ENCODE measurements at places on chromosomes 1 and 21. TPM values are rescaled to one million over a fixed set of nuclear protein-coding genes. Genes with fewer than 3 reads are reported as not detected.

DNA sequence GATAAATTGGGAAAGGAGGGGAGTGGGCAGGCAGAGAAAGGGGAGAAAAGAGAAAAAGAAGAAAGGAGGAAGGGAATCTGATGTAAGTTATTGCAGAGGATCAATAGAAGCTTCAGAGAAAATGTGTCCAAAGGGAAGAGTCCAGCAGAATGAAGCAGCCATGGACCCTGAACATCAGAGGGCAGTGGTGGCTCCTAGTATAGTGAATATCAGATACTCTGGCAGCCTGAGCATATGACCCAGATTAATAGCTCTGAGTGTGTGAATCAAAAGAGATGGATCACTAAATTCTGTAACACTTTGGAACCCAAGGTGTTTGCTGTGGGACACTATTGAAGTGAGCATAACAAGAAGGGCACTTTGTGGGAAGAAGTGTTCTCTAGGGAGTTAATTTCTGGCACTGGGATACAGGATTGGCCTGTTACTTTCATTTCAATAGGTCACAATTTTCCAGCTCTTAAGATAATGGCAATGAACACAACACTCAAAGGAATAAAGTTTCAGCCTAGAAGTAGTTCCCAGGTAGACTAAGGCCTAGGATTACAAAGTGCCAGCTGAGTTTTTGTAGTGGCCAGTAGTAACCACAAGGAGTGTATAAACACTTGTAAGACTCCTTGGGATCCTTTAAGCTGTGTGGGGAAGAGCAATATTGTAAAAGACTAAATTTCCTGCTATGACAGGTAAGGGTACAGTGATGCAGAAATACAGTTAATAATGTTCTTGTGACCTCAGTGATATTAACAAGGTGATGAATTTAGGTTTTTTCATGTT, 164.5 kb upstream of the BEND5 start:
- DNase-seq, result no peak

DNA sequence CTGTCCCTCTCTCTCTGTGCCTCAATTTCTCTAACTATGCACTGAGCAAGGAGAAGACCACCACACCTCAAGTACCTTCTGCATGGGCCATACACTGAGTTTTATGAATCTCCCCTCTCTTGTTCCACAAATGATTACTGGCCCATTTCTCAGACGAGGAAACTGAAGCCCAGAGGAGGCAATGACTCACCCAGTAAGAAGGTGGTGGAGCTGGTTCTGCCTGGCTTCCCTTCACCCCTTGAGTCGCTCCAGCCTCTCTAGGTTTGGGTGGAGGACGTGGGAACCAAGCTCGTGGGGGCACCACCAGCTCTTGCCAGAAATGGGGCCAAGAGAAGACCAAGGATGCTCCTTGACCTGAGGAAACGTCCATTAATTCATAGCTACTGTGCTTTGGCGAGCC, 21.3 kb upstream of the RUNX3 start:
- no peak for DNase-seq

Gene GUCA2A
- total RNA-seq, result not detected

Gene C1orf185
- total RNA-seq, result not detected

- no peak for DNase-seq
Observed at GRCh38 chr21:34262469-34262845, 101.3 kb upstream of the KCNE2 start.

GRCh38 chr1:119146466-119146865, 6.0 kb upstream of the WARS2 start:
- no peak for DNase-seq

DNA sequence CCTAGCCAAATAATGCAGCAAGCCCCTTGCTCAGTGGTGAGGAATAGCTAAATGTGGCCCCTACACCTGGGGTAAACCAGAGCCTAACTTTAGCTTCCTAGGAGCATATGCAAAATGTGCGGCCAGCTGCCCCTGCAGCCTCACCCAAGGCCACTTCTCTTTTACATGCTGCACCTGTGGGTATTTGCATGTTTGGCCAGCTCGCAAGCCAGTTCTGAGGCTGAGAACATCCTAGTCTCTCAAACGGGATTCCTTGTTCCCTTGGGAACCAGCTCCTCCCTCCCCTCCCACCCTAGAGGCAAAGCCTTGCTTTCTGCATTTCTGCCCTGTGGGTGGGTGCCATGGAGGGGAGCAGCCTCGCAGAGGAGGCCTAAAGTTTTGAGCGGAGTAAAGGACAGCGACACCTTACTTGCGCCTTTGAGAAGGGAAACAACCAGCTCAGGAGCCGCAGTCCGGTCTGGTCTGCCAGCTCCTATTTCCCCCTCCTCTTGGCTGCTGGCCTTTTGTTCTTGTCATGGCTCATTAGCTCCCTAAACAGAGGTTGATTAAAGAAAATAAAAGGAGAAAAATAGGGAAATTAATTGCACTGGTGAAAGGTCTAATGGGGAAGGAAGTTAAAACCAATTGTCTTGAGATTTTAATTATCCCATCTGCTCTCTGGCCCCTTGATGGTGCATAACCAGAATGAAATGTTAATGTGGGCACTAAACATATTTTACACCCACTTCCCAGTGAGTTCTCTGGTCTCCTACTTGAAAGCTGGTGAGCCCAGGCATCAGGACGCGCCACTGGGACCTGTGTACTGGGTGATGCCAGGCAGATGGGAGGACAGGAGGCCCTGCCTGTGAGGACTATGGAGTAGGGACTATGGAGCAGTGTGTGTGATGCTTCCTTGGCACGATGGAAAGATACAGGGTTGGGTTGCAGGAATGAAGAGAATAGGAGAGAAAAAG, 68.7 kb downstream of the TEX35 start:
- DNase-seq, result no peak

Gene AHDC1
- total RNA-seq, result 10.8 TPM

GRCh38 chr1:185054365-185055060, 9.2 kb downstream of the RNF2 start:
- no peak for DNase-seq

DNA sequence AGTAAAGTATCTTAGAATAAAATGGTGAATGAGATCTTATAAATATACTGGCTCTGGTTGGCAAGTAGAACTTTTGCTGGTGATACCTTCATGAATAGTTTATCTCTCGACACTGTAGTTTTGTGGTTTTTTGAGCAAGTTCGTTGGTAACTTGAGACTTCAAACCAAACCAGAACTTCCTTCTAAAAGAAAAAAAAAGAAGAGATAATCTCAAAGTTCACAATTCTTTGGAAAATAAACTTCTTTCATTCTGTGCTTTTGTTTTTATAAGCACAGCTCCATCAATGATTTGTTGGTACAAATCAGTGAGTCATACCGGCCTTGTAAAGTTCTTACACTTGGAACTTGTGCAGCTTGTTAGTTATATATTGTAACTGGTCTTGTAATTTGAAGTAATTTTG, 2.3 kb downstream of the HIPK1 start:
- DNase-seq, result no peak

DNA sequence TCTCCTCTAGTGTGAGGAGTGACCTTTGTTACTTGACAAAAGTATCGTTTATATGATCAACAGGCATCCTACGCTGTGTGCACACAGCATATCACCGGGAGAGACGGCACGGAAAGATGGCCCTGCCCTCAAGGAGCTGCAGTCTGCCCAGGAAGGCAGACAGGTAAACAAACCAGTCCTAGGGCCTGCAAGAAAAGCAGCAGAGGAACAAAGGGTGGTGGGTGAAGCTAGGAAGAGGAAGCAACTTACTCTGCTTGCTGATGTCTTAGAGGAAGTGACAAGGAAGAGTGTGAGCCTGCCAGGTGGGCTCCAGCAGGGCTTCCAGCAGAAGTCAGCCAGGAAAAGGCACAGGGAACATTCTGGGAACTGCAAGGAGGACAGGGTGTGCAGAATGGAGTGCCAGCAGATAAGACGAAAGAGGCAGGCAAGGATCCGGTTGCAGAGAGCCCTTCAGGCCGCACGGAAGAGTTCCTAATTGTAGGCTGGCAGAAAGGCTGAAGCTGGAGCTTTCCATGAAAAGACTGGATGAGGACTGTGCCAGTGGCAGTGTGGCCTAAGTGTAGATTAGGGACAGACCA, 106.7 kb downstream of the SLC45A1 start:
- DNase-seq, result no peak

DNA sequence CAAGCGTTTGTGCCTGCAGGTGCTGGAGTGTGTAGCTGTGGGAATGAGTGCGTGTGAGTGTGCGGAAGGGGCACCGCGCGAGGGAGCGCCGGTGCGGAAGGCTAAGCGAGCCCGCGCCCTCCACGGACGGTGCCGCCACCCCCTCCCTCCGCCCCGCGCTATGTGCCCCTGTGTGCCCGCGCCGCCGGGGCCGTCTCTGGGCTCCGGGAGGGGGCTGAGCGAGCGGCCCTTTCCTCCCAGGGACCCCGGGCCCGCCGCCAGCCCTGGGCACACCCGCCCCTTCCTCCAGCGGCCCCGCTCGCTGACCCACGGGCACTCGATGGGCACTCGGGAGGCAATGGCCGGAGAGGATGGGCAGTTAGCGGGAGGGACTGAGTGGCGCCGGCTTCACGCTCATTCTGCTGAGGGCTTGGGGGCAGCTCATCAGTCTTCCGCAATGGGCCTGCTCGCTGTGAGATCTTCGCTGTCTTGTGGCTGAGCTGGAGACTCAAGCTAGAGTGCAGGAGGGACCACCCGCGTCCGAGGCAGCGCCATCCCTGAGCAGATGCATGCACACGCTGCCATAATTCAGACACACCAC, 8.6 kb upstream of the ADGRB2 start:
- DNase-seq, result no peak

- no peak for DNase-seq
Observed at GRCh38 chr21:21213297-21213696, 215.1 kb downstream of the NCAM2 start.

GRCh38 chr1:102099916-102100315, 103.2 kb upstream of the OLFM3 start:
- DNase-seq, result peak; percentile 40

Gene PRAMEF18
- not detected for total RNA-seq

DNA sequence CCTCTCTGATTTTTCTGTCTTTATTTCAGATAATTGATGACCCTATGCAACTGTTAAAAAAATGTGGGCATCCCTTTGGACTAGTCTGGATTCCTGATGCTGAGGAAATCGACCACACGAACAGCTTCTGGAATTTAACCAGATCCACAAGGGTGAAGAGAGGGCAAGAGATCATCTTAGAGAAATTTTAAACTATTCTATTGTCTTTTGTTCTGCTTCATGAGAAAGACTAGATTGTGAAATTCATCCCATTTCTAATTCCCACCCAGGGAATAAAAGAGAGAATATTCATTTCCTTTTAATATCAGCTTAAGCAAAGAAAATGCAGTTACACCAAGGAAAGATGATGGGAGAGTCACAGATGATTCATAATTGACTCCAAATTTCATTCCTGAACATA, 71.8 kb downstream of the DUSP10 start:
- no peak for DNase-seq

Gene TSPEAR
- total RNA-seq, result not detected

- DNase-seq, result no peak
Observed at GRCh38 chr1:41629141-41629540, 144.7 kb upstream of the EDN2 start.

DNA sequence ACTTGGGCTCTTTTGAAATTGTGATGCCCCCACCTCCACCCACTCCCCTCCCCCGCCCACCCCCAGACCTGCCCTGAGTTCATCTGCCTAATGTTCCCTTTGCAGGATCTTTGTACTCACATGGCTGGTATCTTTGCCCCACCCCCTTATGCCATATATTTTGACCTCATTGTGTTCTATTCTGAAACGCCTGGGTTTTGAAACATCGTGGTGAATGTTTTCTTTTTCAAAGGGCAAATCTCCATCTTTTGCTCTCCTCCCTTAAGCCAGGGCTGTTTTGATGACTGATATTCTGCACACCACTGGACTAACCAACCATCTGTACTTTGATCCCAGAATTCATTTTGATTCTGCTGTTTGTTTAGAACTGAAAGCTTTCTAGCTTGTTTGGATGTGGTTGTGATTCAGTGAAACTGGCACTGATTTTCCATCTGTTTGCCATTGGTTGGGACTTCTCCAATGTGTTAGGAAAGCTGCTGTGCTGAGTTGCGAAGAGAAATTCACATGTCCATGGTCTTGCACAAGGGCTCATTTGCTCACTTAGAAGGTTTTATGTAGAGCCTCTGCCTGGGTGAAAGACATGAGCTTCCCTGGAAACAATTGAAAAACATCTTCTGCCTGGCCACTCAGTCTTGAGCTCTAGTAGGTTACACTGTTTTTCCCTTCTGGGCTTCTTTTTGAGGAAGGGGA, 16.5 kb downstream of the SMAP2 start:
- DNase-seq, result peak; percentile 22

- no peak for DNase-seq
Observed at GRCh38 chr21:40788635-40789034, 58.3 kb downstream of the DSCAM start.

- no peak for DNase-seq
Observed at GRCh38 chr1:200670242-200671118, 773 bp upstream of the DDX59 start.

GRCh38 chr1:100995198-100995988, 30.2 kb downstream of the DPH5 start:
- DNase-seq, result no peak

Gene AIRE
- not detected for total RNA-seq

- no peak for DNase-seq
Observed at GRCh38 chr1:196214866-196215265, 393.4 kb downstream of the KCNT2 start.

Gene CD5L
- total RNA-seq, result not detected

DNA sequence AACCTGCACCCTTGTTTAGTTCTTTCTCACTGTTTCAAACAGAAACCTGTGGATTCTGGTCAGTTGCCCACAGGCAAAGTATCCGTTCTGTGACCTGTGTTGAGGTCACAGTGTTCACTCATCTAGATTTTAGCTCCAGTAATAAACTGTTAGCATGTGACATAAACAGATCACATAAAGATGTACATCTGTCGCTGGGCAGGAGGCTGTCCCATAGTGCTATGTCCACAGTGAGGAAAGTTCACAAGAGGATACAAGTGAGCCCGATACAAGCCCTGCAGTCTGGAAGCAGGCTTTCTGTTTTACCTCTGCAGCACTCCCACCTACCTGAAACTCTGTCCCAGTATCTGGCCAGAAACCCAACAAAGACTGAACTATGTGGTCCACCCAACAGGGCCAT, 28.4 kb downstream of the LMX1A start:
- DNase-seq, result no peak

DNA sequence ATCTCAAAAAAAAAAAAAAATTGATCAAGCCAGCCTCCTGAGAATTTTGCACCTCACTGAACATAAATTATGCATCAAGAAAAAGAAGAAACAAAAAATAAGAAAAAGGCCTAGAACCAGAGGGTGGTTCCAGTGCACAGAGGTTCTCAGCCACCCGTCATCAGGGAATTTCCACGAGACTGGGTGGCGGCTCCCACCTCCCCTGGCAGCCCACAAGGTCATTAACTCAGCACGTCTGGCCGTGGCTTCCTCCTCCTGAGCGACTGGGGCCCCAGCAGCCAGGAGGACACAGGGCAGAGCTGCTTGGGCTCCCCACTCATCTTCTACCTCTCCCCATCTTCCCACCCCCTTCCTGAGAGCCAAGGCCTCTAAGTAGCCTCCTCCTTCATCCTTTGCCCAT, 15.7 kb upstream of the TMEM51 start:
- DNase-seq, result no peak

- no peak for DNase-seq
Observed at GRCh38 chr1:82108843-82109242, 308.1 kb downstream of the ADGRL2 start.

- no peak for DNase-seq
Observed at GRCh38 chr1:179095377-179095776, 13.5 kb downstream of the TOR3A start.

- no peak for DNase-seq
Observed at GRCh38 chr1:158121604-158122254, 59.0 kb upstream of the CD1D start.

Gene NFASC
- 0.29 TPM for total RNA-seq
